T-helper 17 cell (primary cell): ENCODE measurements at places on chromosomes 4 and X.
A peak's percentile ranks its signal among the peaks of the same experiment; 100 is the strongest.

- H3K4me1 ChIP-seq: peaks cover 8% of the 10 kb centered on the region
- H3K36me3 ChIP-seq: no peaks in the 10 kb centered on the region
- no peak for DNase-seq
- H3K27ac ChIP-seq: no peak overlapping the region
- H3K27me3 ChIP-seq: no peaks in the 10 kb centered on the region
- peak overlapping the region; percentile 31 for H3K4me3 ChIP-seq
Measured at GRCh38 chrX:153884590-153884989, 1.4 kb downstream of the L1CAM start.

- no peak within 1 kb of the TSS for H3K27ac ChIP-seq
- H3K4me3 ChIP-seq: peak within 1 kb of the TSS; percentile 84
- H3K36me3 ChIP-seq: no peaks in the 10 kb centered on the region
- DNase-seq: peak; percentile 13
- no peaks in the 10 kb centered on the region for H3K27me3 ChIP-seq
Measured at GRCh38 chrX:148500423-148501385, at the start of gene AFF2. AFF2 (plus strand) TSS chrX:148500617; CDS start chrX:148501098, 481 bp downstream.

GRCh38 chr4:79688691-79689090 lies 280.7 kb upstream of the GK2 start:
- no peak overlapping the region for H3K27ac ChIP-seq
- peaks cover 32% of the 10 kb centered on the region for H3K27me3 ChIP-seq
- H3K4me1 ChIP-seq: no peaks in the 10 kb centered on the region
- H3K36me3 ChIP-seq: no peaks in the 10 kb centered on the region
- H3K4me3 ChIP-seq: no peak overlapping the region

DNA sequence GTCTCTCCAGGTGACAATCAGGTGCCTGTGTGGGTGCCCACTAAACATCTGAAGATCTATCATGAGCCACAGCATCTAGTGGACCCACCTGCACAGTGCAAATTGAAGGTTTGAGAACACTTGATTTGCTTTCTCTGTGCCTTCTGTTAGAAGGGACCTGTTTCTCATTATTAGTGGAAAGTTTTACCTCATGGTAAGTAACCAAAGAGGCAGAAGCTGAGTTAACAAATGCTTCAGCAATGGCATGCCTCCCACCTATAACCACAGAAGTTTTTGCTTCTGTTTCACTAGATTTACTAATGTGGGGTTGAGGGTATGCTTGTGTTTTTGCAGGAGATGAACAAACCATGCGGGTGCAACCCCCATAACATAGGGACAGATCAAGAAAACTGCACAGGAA lies 297.4 kb upstream of the DKK2 start:
- no peaks in the 10 kb centered on the region for H3K4me1 ChIP-seq
- H3K27me3 ChIP-seq: no peaks in the 10 kb centered on the region
- DNase-seq: no peak
- H3K4me3 ChIP-seq: no peak overlapping the region
- H3K36me3 ChIP-seq: no peaks in the 10 kb centered on the region
- no peak overlapping the region for H3K27ac ChIP-seq

DNA sequence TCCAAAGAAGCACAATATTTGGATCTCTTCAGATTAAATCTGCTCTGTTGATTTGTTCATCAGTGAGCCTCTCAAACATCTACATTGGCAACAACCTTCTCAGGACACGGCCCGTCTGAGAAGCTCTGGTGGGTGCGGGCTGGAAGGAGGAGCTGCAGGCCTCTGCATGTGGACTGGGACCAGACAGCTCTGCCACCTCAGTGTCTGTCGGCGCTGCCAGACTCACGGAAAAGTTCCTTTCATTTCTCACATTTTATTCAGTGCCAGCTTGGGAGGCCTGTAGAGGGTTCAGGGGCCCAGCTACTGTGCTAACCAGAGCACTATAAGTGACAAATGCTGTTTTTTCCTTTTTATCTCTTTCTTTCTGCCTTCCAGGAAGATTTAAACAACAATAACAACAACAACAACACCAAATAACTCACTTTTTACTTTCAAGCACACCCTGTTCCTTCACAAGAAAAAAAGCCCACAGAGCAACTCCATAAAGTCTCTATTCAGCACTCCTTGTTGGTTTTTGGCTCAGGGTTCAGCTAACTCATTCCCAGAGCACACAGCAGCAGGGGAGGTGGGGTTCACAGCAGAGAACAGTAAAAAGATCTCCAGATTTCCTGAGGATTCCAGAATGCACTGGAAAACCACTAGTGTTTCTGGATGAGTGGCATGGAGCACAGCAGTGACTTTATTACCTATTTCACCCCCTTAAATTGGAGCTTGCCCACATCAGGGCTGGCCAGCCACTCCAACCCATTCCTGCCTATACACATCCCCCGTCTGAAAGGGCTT lies 23.2 kb upstream of the HOPX start:
- no peaks in the 10 kb centered on the region for H3K36me3 ChIP-seq
- no peaks in the 10 kb centered on the region for H3K27me3 ChIP-seq
- DNase-seq: no peak
- no peak overlapping the region for H3K4me3 ChIP-seq
- H3K4me1 ChIP-seq: peaks cover 7% of the 10 kb centered on the region

GRCh38 chrX:9888953-9889470 lies 78.1 kb upstream of the CLDN34 start:
- H3K36me3 ChIP-seq: peaks cover 2% of the 10 kb centered on the region
- DNase-seq: no peak
- H3K27me3 ChIP-seq: peaks cover 9% of the 10 kb centered on the region

DNA sequence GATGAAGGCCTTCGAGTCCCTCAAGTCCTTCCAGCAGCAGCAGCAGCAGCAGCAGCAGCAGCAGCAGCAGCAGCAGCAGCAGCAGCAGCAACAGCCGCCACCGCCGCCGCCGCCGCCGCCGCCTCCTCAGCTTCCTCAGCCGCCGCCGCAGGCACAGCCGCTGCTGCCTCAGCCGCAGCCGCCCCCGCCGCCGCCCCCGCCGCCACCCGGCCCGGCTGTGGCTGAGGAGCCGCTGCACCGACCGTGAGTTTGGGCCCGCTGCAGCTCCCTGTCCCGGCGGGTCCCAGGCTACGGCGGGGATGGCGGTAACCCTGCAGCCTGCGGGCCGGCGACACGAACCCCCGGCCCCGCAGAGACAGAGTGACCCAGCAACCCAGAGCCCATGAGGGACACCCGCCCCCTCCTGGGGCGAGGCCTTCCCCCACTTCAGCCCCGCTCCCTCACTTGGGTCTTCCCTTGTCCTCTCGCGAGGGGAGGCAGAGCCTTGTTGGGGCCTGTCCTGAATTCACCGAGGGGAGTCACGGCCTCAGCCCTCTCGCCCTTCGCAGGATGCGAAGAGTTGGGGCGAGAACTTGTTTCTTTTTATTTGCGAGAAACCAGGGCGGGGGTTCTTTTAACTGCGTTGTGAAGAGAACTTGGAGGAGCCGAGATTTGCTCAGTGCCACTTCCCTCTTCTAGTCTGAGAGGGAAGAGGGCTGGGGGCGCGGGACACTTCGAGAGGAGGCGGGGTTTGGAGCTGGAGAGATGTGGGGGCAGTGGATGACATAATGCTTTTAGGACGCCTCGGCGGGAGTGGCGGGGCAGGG lies 568 bp downstream of the HTT start:
- peak overlapping the region; percentile 94 for H3K4me3 ChIP-seq
- peak overlapping the region; percentile 65 for H3K27ac ChIP-seq
- no peaks in the 10 kb centered on the region for H3K27me3 ChIP-seq
- peak; percentile 49 for DNase-seq

DNA sequence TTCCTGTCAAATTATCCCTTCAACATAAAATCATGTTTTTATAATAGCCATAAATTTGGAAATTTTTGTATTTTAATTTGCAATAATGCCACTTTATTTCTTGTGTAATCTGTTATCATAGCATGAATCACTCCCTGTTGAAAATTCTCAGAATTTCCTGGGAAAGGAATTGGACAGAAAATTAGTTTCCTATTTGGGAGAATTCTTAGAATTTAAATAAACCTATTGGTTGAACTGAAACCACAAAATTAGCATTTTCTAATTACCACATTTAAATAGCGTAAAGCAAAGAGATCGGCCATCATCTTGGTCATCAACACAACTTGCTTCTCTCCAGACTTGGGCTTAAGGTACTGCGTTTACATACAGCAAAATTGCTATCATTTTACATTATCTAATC lies at the start of gene CSN1S1:
Gene CSN1S1 (plus strand): TSS at position 301 of the 400 bp plus-strand sequence. CDS start 1,488 bp downstream, outside the sequence.
- H3K27ac ChIP-seq: no peak within 1 kb of the TSS
- no peaks in the 10 kb centered on the region for H3K27me3 ChIP-seq
- H3K36me3 ChIP-seq: no peaks in the 10 kb centered on the region
- H3K4me1 ChIP-seq: no peaks in the 10 kb centered on the region

DNA sequence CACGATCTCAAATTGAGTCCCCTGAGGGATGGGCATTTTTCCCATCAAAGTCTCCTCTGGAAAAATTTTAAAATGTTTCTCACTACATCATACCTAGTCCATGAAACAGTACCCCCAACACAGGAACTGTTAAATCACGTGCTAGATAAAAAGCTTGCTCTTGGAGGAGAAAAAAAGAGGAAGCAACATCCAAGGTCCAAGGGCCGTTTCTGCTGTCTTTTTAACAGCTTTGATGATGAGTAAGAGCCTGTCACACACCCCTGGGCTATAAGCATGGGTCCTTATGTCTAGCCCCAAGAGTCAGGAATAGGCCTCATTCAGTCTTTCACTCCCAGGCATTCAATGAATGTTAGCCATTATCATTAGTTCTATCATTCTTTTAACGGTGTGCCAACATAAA lies 128.9 kb downstream of the SH3KBP1 start:
- H3K36me3 ChIP-seq: no peaks in the 10 kb centered on the region
- no peaks in the 10 kb centered on the region for H3K27me3 ChIP-seq
- no peak for DNase-seq
- no peak overlapping the region for H3K4me3 ChIP-seq
- peak overlapping the region; percentile 87 for H3K27ac ChIP-seq

- peaks cover 52% of the 10 kb centered on the region for H3K27me3 ChIP-seq
- H3K27ac ChIP-seq: no peak overlapping the region
- no peaks in the 10 kb centered on the region for H3K36me3 ChIP-seq
Measured at GRCh38 chr4:145347684-145348083, 134.0 kb upstream of the SMAD1 start.

GRCh38 chr4:59814402-59815010 lies 1385.6 kb upstream of the ADGRL3 start:
- DNase-seq: no peak
- H3K4me1 ChIP-seq: no peaks in the 10 kb centered on the region
- H3K4me3 ChIP-seq: no peak overlapping the region
- no peak overlapping the region for H3K27ac ChIP-seq
- H3K36me3 ChIP-seq: no peaks in the 10 kb centered on the region
- no peaks in the 10 kb centered on the region for H3K27me3 ChIP-seq

GRCh38 chr4:37836274-37836673 lies 9.8 kb downstream of the PGM2 start:
- peaks cover 6% of the 10 kb centered on the region for H3K36me3 ChIP-seq
- H3K27me3 ChIP-seq: no peaks in the 10 kb centered on the region
- no peak overlapping the region for H3K27ac ChIP-seq
- peaks cover 28% of the 10 kb centered on the region for H3K4me1 ChIP-seq
- DNase-seq: no peak
- no peak overlapping the region for H3K4me3 ChIP-seq

- peaks cover 4% of the 10 kb centered on the region for H3K4me1 ChIP-seq
- no peaks in the 10 kb centered on the region for H3K36me3 ChIP-seq
- no peak overlapping the region for H3K27ac ChIP-seq
- peak overlapping the region; percentile 47 for H3K4me3 ChIP-seq
- DNase-seq: no peak
Measured at GRCh38 chrX:137568741-137569469, 3.0 kb downstream of the ZIC3 start.

DNA sequence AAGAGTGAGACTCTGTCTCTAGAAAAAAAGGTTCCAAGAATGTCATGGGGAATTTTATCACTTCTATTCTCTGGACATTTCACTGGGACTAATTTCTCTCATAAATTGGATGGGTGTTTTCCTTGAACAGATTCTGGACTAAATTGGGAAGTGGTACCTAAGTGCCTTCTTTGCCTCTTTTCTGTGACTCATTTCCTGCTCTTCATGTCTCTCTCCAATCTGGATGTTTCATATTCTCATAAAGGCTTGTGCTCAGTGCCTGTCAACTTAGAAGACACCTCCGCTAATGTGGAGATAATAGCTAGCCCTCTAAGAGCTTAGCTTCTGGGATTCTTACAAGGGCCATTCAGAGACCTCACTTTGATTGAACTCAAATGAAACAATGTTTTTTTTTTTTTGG lies 38.0 kb upstream of the IGFBP7 start:
- no peak for DNase-seq
- H3K4me3 ChIP-seq: no peak overlapping the region
- no peaks in the 10 kb centered on the region for H3K36me3 ChIP-seq
- no peak overlapping the region for H3K27ac ChIP-seq

DNA sequence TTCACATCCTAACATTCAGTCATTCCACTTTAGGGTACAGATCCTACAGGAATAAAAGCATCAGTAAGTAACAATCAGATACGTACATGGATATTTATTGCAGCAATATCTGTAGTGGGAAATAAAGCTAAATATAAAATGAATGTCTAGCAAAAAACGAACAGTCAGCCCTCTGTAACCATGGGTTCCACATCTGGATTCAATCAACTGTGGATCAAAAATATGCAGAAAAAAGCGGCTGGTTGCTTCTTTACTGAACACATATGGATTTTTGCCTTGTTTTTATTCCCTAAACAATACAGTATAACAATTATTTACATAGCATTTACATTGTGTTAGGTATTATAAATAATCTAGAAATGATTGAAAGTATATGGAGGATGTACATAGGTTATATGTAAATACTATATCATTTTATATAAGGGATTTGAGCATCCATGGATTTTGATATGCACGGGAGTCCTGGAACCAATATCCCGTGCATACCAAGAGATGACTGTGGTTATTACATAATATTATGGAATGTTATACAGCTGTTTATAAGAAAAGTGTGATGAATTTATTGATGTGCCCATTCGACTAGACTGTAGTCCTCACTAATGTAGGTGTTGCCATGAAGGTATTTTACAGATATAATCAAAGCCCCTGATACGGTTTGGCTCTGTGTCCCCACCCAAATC lies 132.8 kb downstream of the ARHGEF9 start:
- peaks cover 7% of the 10 kb centered on the region for H3K36me3 ChIP-seq
- DNase-seq: no peak
- H3K4me1 ChIP-seq: no peaks in the 10 kb centered on the region
- H3K27me3 ChIP-seq: no peaks in the 10 kb centered on the region
- no peak overlapping the region for H3K4me3 ChIP-seq

DNA sequence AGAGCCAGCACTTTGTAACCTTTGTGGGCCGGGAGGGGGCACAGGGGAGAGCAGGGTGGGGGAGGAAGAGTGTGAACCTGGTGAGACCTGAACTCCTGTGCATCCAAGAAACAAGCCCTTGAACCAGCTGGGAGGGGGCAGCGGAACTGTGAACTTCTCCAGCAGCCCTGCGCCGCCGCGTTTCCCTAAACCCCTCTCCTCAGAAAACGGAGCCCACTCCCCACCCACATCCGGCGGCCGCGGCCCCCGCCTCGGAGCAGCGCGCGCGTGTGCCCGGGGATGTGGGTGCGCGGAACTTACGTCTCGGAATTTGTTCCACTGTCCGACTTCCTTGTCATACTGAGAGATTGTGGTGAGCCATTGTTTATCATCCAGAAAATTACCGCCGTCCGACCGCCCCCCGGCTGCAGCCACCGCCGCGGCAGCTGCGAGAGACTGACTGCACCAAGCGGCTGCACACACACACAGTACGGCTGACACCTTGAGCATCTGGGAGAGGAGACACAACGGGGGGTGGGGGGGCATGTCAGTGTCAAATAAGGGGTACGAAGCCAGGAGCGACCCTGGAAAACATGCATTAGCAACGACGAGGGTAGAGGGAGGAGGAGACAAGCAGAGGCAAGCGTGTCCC lies 494 bp downstream of the SPOCK3 start:
- peaks cover 29% of the 10 kb centered on the region for H3K27me3 ChIP-seq
- no peak overlapping the region for H3K27ac ChIP-seq
- no peak for DNase-seq
- H3K4me3 ChIP-seq: peak overlapping the region; percentile 58

GRCh38 chr4:80279751-80280150 lies 13.3 kb downstream of the FGF5 start:
- no peak for DNase-seq
- no peaks in the 10 kb centered on the region for H3K4me1 ChIP-seq
- H3K36me3 ChIP-seq: no peaks in the 10 kb centered on the region
